Foreskin keratinocyte (primary cell): ENCODE measurements at places on chromosomes 7 and 10. TPM values are rescaled to one million over a fixed set of nuclear protein-coding genes. Genes with fewer than 3 reads are reported as not detected.

- DNase-seq = peak; percentile 55
Measured at GRCh38 chr7:78326189-78326588, 527.6 kb downstream of the PHTF2 start.

DNA sequence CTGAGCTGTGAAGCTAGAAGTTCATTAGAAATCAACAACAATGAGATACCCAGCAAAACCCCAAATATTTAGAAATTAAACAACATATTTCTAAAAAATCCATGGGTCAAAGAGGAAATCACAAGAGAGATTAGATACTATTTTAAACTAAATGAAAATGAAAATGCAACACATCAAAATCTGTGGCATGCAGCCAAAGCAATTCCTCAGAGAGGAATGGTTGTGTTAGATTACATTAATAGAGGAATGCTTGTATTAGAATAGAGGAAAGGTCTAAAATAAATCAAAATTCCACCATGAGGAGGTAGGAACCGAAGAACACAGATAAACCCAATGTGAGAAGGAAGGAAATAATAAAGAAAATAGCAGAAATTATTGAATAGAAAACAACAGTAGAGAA is 642.1 kb upstream of the GALNT17 start:
- no peak for DNase-seq

The SPACDR gene
- 0.28 and 0.54 TPM in 2 replicates for total RNA-seq

DNA sequence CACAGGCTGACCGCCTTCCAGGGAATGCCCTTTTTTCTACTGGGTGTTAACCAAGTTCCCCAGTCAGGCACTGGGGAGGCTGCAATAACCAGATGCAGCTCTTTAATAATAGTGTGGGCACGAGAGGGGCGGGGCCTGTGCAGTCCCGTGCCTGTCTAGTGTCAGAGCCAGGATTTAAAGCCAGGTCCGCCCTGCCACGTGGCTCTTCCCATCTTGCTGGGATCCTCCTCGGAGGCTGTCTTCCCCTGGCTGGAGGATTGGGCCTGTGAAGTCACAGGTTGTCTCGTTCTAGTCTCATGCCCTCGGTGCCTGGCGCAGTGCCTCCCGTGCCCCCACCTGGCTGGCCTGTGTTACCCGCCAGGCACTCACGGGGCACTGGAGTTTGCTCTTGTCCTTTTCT is 25.2 kb downstream of the TMEM120A start:
- no peak for DNase-seq

GRCh38 chr7:4906682-4907081 is 23.2 kb upstream of the RADIL start:
- no peak for DNase-seq

The ZNF775 gene
- total RNA-seq = 4.7 and 5.4 TPM in 2 replicates

DNA sequence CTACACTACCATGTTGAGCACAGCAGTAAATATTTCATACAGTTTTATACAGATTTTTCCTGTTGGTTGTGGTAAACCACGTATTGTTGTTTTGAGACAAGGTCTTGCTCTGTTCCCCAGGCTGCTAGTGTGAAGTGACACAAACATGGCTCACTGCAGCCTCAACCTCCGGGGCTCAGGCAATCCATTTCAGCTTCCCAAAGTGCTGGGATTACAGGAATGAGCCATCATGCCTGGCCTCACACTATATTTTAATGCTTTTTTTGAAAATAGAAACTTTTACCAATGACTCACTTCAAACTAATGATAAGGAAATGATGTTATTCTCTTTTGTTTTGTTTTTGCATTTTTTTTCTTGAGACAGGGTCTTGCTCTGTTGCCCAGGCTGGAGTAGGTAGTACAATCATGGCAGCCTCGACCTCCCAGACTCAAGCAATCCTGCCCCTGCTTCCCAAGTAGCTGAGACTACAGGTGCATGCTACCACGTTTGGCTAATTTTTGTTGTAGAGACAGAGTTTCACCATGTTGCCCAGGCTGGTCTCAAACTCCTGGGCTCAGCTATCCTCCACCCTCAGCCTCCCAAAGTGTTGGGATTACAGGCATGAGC is 210.6 kb downstream of the TPST1 start:
- no peak for DNase-seq

The PHKG1 gene
- 0.35 and 0.41 TPM in 2 replicates for total RNA-seq

DNA sequence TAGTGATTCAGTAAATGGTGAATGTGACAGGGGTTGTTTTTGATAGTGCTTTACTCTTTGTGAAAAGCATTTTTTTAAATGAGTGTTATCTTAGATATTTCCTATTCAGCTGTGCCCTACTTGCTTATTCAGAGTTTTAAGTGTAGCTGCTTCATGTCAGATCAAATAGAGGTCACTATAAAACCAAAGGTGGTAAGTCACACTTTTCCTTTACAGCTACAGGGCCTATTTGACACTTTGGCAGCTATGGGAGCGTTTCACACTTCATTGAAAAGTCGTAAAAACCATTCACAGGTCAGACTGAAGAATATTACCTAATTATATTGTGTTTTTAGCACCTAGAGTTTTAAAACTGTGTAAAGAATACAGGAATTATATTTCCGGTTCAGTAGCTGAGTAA is 67.3 kb downstream of the ANKIB1 start:
- DNase-seq = no peak

The FAM13C gene
- 0.35 and 0.65 TPM in 2 replicates for total RNA-seq

DNA sequence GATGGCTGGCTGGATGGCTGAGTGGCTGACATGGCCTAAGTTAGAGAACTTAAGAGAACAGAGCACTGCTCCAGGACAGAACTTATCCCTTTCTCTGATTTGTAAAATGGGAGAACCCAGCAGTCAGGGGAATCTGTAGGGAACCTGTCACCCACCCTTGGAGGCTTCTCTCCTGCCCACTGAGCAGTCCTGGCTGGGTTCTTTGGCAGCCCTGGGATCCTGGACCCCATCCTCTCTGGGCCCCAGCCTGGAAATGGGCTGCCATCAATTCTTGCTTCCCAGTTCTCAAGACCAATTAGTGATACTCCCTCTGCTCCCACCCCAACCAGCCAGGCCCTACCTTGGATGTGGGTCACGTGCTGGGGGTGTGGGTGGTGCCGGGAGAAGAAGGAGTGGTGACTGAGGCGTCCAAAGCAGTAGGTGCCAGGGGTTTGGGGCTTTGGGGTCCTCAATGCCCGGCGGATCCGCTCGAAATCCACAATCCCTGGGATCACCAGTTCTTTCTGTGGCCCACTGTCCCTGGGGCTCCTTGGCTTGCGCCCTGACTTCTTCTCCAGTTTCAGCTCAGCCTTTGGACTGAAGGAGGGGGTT is 3.6 kb downstream of the TBATA start:
- no peak for DNase-seq

DNA sequence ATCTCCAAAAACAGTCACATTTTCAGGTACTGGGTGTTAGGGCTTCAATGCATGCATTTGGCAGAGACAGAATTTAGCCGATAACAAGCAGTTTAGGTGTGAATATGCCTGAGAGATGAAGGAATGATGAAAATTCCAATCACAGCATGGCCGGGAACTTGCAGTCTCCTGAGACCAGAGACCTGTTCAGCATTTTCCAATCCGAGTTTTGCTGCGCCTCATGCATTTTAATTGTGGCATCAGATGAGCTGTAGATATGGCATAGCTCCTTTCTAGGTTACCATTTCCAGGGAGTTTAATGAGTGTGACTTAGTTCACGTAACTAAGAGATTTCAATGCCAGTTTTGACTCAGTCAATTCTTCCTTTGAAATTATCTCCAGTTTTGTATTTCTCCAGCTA is 14.5 kb upstream of the C1QL3 start:
- no peak for DNase-seq

The AQP1 gene
- not detected in 2 replicates for total RNA-seq

The ZC3HAV1L gene
- 7.3 and 8.5 TPM in 2 replicates for total RNA-seq

DNA sequence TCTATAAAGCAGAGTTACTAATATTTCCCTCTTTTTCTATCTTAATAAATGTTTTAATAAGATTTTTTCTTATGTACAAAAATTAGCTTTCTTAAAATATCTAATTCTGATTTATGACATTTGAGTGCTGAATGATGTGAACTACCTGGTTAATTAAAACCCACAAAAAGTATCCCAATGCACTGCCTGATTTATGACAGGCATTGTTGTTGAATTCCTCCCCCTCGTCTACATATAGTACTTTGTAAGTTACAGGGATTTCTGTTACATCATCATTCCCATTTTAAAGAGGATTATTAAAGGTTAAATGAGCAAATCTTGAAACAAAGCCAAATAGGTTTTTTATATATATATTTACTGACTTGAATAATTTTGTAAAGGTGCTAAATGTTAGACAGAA is 91.1 kb downstream of the NRBF2 start:
- no peak for DNase-seq

DNA sequence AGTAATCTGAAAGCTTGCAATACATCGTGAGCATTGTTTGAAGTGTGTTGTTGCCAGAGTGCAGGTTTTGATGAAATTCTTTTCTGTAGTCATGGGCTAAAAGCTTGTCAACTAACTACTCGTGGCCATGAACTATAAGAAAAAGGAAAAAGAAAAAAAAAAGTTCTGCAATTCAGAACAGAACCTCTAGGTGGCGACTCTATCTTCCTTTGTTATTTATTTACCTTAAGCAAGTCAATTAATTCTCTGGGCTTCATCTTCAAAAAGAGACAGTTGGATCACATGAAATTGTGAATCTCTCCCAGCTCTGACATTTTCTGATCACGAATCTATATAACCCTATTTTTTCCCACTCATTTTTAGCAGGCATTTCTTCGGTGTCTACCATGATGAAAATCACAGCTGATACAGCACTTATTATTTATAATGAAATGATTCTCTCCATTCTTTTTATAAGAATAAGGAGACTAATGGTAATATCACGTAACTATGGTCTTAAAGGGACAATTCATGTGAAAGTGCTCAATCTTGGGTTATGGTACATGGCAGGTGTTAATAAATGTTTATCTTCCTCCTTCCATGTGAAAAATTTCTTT is 18.8 kb downstream of the TMEM196 start:
- DNase-seq = peak; percentile 22

The ITPRID1 gene
- total RNA-seq = not detected in 2 replicates

The HMX2 gene
- not detected in 2 replicates for total RNA-seq

DNA sequence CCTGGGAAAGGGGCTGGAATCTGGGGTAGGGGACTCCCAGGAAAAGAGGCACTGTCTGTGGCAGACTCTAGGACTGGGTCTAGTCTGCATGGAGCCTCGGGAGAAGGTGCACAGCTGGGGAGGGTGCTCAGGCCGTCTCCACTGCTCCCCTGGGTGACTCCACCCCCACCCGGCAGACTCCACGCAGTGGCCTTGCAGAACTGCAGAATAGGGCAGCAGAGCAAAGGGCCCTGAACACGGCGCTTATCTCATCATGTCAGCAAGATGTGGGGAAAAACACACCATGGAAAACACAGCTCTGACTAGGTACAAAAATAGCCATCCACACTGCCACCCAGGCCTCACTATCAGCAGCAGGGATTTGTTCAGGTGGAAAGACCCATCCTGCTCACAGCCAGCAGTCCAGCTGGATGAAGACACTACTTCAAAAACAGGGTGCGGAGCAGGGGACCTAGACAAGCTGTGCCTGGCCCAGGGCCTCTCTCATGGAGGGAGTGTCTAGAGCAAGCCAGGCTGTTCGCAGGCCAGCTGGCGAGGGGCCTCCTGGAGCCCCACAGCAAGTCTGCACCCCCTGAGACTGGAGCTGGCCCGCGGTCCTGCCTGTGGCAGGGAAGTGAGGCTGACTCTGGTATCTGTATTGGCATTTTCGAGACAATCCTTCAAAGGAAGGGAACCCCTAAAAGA is 11.7 kb downstream of the MAT1A start:
- DNase-seq = no peak

- no peak for DNase-seq
Measured at GRCh38 chr10:113282564-113282963, 270.3 kb upstream of the HABP2 start.

GRCh38 chr7:98469088-98469487 is 68.2 kb upstream of the BAIAP2L1 start:
- no peak for DNase-seq
